ENCODE measurements at places on chromosomes 3 and 15.

DNA sequence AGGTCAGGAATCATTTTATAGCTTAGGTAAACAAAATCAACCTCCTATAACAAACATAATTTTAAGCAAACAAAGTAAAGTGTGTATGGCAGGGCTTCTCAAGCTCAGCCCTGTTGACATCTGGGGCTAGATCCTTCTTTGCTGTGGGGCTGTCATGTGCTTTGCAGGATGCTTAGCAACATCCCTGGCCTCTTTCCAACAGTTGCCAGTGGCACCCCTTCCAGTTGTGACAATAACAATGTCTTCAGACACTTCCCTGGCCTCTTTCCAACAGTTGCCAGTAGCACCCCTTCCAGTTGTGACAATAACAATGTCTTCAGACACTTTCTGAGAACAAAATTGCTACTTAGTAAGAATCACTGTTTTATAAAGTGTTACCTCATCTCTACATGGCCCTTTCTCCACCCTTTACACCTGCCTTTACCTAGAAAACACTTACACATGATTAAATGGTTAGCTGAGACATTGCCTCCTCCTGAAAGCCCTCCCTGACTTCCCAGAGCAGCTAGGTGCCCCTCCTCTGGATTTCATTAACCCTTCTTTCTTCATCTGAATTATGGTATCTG is 194.0 kb upstream of the LMCD1 start:
- DNase-seq, result no peak

DNA sequence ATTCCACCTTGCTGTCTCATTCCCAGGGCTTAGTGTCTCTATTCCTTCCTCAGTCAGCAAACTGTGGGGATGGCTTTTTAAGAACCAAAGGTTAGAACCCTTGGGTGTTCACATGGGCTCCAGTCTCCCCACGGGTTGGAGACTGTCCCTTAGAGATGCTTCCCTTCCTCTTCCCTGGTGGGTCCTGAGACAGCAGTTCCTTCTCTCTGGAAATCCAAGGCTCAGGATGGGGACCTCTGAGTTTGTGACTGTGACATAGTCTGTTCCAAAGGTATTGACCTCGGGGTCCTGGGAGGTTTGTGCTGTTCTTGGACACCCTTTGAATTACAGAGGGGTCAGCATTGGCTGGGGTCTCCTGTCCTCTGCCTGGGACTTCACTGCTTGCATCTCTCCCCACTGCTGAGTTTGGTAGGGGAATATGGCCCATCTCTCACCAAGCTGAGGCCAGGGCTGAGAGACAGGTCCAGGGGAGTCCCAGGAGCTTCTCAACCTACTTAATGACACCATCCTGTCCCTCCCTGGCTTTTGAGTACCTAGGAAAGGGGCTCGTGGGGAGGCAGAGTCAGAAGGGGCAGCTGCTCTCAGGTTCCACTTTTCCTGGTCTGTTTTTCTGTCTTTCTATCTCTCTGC is 1.5 kb downstream of the GRM2 start:
- no peak for DNase-seq

DNA sequence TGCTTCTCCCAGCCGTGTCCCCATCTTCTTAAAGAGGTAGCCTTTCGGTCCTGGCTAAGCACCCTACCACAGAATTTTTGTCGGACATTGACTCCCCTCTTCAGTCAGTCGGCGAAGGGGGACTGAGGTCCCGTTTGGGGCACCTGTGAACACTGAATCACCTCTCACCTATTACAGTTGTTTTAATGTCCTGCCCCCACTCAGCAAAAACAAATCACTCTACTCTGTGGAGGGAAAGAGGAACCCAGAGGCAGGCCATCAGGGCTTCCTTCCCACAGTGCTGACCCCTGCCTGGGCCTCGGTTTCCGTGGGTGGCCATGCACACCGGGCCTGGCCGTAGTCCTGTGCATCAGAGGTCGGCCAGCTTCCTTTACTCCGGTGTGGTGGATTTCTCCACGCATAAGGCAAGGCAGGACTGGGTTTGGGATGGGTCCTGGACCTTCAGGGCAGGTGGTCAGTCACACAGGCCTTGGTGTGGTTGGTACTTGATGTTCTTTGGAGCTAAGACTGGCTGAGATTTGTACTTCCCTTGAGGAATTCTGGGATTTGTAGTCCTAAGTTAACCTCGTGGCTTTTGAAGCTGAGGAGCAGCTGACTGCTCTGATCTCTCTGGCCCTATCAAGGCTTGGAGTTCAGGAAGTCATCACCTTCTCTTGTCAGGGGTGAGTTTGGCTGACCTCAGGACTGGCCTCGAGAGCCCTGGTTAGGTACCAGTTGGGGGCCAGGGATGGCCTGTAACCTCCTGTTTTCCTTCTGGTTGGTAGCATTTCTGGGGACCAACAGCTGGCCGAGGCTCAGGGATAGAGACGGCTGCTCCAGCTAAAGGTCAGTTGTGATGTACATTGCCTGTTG is 627 bp upstream of the FAM131A start:
- no peak for DNase-seq

DNA sequence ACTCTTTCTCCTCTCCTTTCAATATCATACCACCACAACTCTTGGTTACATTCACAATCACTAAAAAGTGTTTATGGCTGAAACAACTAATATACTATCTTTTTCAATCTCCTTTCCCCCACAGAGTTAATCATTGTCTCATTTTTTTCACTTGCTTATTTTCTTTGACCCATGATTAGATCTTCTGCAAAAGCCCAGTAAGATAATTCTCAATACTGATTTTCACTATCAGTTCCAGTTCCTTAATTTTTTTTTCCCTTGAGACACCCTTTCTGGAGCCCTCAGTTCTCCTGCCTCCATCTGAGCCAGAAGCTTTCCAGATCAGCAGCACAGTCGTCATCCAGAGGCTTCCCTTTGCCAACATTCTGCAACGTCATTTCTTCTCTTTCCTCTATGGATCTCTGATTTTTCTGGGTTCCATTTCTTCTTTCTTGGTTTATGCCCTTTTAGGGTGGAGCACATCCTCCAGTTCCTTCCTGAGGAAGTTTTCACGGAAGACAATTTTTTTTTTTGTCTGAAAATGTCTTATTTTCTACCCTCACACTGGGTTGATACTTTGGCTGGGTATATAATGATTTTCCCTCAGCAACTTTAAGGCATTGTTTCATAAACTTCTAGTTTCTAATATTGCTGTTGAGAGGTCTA is 88.7 kb upstream of the C15orf39 start:
- DNase-seq, result no peak

DNA sequence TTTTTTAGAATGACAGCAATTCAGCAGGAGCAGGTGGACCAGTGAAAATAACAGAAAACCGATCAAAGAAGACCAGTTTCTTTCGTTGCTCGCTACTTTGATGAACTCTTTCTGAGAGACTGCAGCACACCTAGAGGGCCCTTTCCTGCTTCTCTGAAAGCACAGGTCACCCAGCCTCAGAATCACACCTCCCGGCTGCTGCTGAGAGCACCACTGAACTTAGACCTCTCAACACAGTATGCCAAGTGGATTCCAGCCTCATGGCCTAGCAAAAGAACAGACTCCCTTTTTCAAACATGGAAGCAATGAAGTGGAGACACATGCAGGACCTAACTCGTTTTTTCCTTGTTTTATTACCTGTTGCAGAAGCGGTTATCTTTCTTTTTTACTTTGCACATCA is 13.9 kb upstream of the APH1B start:
- no peak for DNase-seq

DNA sequence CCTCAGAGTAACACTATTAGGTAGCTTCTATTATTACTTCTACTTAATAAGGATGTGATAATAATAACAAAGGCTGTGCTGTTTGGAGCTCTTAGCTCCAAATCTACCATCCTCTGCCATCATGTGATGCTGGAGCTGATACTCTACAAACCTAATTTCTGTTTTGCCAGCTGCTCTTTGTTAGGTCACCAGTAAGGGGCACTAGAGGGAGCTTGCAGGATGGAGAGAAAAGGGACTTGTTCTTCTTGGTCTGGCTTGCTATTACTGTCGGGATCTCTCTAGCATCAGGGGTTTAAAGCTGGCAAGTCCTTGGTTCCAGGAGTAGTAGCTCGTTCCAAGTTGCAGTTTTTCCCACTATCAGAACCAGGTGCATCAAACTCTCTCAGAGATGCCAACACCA is 194.9 kb upstream of the KBTBD8 start:
- DNase-seq, result no peak
